ENCODE measurements at places on chromosomes 13 and 19.

GRCh38 chr19:39252458-39252857 is 3.8 kb upstream of the IFNL4 start:
- DNase-seq = no peak

DNA sequence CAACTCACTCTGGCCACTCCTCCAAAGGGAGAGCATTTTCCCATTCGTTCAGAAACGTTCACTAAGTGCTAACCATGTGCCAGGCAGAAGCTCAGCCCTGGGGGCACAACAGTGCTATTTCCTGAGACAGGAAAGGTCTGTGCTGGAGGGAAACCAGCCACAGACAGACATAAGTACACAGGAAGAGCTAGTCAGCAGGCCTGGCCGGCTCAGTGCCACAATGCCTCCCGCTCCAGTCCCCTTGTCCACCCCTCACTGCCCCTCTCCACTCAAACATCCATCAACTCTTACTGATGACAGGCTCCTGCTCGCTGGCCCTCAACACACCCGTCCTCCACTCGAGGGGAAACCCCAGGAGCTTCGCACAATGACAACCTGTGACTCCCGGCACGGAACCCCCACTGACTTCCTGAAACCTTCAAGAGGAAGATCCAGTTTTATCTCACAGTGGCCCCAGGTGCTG is 11.3 kb upstream of the PLA2G4C start:
- no peak for DNase-seq

GRCh38 chr19:45037393-45038169 is 1.3 kb upstream of the CLASRP start:
- DNase-seq = no peak

DNA sequence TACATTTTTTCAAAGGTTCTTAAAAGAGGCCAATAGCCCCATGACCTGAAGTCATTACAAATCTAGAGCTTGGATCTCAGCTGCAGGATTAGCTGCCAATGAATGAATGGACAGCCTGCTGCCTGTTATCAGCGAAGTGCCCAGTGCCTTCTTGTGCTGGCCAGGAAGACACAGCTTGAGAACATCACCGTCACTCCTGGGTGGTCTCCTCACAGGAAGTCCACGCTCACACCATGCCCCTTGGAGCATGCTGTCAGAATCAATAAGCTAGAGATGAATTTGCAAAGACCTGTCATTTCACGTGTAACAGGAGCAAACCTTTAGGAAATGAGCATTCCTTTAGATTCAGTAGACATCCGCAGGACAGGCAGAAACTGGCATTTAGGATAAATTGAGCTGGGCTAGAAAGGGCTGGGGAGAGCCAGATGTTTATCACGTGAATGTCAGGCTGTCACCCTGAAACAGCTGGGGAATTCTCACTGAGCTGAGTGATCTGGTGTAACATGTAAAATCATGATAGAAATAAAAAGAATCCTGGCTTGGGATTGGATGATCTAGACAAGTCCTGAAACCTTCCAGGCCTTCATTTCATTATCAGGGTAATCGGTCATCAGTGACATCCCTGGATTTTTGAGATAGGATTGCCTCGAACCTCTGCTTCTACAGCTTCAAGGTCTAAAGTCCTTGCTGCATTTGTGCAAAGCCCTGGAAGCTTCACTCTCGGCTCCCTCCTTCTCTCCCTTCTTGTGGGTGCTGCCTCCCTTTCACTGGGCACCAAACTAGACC is 49.9 kb upstream of the MEDAG start:
- no peak for DNase-seq

GRCh38 chr19:38718747-38719543 is 25.3 kb downstream of the CAPN12 start:
- DNase-seq = no peak
